ENCODE measurements at places on chromosomes 3 and 15.
A peak's percentile ranks its signal among the peaks of the same experiment; 100 is the strongest.

DNA sequence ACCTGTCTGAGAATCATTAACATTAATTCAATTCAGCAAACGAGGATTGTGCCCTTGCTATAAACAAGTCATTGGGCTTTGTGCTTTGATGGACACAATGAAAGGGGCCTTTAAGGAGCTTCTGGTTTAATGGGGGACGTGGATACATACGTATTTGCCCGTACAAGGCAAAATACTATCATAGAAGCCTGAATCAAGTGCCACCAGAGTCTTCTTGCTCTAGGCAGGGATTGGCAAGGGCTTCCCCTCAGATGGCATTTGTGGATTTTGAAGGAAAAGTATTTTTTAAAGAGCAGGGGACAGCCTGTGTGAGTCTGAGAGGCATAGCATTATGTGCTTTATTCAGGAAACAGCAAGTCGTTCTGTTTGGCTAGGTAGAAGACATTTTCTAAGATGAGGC is 83.7 kb upstream of the NEDD4 start:
- no peak for DNase-seq

DNA sequence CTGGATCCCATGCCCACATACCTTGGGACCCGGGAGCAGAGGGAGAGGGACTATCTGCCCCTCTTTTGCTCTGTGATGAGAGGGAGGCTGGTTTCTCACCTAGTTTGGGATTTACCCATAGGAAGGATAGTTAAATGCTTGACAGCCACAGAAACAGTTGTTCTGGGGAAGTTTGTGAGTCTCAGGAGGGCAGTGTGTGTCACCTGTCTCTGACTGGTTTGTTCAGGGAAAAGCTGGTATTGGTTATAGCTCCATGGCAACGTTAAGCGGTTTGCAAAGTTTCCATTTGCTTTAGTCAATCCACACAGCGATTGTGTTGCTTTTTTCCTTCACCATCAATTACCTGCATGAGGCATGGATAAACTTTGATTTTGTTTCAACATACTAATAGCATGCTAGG is 3.7 kb upstream of the TMED3 start:
- DNase-seq, result no peak

DNA sequence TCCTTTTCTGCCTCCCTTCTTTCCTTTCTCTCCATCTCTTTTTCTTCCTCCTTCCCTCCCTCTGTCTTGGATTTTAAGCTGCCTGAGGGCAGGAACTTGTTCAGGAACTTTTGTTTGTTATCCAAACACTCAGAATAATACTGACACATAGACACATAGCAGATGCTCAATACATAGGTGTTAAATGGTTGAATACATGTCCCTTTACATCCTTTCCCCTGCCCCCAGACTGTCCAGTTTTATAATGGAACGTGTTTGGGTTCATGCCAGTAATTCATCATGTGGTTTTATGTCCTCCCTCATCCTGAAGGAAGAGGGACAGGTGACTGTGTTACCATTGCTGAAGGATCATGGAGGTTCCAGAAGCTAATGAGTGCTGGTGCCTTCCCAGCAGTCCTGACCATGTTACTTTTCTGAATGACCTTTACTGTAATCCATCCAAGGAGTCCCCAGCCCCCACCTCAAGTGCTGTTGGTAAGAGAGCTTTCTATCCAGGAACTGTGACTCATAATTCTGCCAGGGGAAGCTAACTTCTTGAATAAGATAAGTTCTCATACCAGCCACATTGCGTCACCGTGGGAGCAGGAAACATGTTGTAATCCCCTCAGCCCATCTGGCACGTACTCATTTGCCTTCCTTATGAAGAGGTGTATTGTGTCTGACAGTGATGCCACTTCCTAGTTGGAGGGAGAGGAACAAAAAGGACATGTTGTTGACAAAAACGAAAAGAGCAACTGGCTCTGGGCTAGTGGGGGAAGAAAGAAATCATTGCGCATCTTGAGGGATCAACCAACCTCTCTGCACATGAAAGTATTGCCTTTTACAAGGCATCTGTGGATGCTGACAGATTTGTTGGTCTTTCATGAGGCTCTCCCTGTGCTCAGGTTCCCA is 52.4 kb downstream of the IL1RAP start:
- peak; percentile 98 for DNase-seq

GRCh38 chr15:76185716-76186115 is 125.6 kb downstream of the ETFA start:
- DNase-seq, result peak; percentile 49

DNA sequence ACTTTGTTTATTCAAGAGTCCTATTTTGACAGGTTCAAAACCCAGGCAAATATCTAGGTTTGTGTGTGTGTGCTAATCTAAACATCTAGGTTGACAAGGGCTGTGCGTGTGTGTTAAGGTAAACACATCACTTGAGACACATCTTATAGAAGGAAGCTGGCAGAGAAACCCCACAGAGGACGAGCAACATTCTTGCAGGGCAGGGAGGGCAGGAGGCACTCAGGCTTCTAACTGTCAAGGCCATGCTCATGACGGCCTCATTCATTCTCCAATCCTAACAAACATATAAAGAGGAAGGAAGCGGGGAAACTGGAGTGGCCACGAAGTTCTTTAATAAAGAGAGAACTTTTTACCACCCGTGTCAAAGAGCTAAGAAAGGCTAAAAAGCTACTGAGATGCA is 43.4 kb downstream of the SLCO2A1 start:
- DNase-seq, result no peak

GRCh38 chr3:151743855-151744254 is 10.1 kb downstream of the AADACL2 start:
- DNase-seq, result no peak

DNA sequence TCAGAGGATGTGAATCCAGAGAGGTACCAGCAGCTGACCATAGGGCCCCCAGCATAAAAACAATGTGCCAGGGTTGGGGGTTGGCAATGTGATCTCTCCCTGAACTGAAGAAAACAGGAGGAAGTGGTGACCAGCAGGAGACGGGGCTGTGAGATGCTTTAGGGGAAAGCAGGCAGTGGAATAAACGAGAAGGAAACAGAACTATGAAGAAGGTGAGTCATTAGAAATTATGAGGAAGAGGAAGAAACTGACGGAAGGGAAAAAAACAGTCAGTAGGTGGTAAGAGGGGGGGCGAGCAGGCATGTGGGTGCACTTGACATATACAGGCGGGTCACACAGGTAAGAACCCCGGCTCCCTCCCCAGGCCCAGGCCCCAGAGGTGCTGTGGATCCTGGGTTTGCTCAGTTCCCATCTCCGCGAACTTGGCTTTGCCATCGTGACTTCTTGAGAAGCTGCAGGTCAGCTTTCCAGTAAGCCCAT is 42.2 kb upstream of the B3GNT5 start:
- no peak for DNase-seq

DNA sequence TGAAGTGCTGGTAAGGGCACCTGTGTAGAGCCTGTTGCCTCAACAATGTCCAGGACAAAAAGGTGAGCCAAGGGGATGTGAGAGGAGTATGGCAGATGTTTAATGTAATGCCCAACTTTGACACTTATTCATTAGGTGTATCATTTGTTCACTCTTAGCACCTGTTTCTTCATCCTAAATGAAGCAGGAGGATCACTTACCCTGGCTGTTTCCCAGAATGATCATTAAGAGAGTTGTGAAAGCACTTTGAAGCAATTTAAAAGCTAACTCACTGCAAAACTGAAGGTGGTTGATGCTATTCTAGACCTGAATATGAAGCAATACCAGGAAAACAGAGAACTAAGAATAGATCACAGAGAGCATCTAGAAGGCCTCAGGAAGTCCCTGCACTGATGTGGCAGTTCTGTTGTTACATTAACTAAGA is 3.4 kb upstream of the HHLA2 start:
- DNase-seq, result no peak

DNA sequence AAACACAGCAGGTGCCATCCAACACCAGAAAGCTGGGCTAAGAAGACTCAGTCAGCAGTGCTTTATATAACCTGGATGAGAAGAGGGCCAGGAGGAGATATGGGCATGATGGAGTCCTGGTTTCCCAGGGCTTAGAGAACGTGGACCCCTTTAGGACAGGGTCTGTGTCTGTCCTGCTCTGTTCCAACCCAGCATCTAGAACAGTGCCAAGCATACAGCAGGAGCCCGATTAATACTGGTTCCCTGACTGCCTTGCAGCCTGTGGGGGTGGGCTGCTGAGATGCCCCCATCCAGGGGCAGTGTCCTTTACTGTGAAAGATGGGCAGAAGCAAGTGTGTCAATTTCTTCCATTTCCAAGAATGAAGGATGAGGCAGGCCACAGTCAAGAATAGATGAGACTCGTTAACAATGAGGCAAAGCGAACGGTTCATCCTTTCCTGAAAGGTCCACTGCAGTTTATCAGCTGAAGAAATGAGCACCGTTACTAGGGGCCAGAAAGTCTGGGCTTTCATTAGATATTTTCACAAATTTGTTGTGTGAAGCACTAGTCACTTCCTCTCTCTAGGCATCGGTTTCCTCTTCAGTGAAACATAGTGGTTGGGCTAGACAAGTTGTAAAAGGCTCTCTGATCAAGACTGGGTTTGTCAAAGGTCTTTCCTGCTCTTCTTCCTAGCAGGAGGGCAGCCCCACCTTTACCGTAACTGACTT is 72.0 kb upstream of the HERC1 start:
- no peak for DNase-seq

DNA sequence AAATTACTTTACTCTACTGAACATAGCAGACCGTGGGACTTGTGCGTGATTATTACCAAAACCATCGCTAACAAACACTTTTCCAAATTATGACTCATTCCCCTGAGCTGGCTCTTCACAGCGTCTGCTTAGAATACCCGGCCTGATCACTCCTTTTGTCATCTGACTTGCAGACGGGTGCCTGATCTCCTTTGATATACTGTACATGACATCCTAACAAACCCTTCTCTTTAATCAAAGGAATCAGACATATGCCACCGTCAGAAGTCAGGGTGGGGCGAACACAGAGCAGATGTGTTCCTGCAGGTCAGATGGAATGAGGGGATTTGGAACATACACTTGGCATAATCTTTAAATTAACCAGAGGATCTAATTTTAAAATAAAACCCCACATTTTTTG is 48.5 kb upstream of the SH3GL3 start:
- DNase-seq, result peak; percentile 13

- DNase-seq, result no peak
Observed at GRCh38 chr3:186264608-186265400, 97.2 kb downstream of the DGKG start.

DNA sequence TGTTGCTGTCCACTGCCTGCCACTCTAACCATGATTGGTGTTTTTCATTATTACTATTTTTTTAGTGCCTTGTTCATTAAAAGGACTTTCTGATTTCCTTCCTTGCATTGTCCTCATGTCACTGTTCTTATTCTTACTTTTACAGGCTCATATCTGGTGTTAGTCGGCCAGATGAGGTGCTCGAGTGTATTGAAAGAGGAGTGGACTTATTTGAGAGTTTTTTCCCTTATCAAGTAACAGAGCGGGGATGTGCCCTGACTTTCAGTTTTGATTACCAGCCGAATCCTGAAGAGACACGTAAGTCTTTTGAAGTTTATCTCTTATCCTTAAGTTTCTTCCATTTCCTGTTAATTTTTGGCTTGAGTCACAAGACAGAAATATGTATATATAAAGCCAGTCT is 23.2 kb downstream of the QTRT2 start:
- DNase-seq, result no peak

- DNase-seq, result no peak
Observed at GRCh38 chr3:119662604-119663373, 2.4 kb upstream of the POPDC2 start.

- no peak for DNase-seq
Observed at GRCh38 chr3:150623945-150624344, 20.8 kb downstream of the SELENOT start.

- DNase-seq, result no peak
Observed at GRCh38 chr3:32371461-32372212, 20.0 kb upstream of the CMTM7 start.

DNA sequence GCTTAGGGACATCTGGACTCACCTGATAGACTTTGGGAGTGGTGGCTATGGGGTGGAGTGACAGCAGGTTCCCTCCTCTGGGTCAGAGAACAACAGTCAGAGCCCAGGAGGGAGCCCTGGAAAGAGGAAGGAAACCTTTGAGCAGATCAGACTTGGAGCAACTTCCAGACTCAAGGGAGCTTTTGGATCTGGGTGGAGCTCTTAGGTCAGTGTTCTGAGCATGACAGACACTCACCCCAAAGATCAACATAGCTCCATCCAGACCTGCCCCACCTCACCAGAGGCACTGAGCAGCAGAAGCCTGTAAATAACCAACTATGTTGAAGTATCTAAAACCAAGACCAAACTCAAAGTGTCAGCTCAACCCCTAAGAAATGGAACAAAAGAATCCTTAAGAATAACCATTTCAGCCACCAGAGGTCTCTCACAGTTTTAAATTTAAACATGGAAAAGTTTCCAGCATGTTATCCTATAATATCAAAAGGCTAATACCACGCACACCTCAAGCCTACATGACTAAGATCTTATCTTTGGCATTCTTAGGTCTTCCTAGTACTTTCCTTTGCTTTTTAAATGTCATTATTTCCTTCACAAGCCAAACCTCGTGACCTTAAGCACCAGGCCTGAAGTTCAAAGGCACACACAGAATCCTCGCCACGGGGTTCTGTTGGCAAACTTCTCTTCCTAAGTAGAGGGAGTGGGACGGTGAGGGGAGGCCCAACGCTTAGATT is 56.4 kb downstream of the UMPS start:
- DNase-seq, result no peak

DNA sequence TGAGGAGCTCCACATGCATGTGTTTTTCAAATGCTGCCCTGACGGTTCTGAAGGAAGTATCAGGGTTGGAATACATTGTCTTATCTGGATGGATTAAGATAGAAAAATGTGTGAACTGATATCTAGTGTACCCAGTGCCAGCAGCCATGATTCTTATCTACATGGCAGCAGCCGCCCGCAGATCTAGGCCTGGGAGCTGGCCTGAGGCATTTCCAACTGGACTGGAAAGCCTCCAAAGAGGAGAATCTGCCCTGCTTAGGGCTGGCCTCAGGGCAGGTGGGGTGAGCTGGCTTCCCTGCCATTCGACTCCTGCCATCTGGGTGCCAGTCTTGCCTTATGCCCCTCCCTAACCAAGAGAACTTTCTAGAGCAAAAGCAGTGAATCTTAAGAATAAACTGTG is 125.8 kb downstream of the SSR3 start:
- DNase-seq, result no peak

GRCh38 chr3:177820683-177821316 is 623.5 kb upstream of the TBL1XR1 start:
- DNase-seq, result no peak

DNA sequence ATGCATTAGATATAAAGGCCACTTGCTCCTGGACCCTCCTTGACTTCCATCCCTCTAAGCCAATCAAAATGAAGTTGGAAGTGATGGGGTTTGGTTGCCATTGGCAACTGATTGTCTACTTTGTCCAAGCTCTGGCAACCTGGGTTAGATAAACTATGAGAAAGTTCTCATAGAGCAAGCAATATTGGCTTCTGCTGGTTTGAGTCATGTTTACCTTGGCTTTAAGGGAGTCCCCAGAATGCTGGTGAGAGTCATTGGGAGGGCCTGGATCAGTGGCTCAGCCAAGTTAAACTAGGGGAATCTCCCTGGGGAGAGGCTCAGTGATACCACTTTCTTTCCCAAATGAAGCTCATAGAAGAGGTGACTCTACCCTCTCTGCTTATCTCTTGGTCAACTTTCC is 176.3 kb upstream of the ROPN1 start:
- no peak for DNase-seq

GRCh38 chr3:172643506-172644179 is 67.2 kb downstream of the NCEH1 start:
- no peak for DNase-seq

GRCh38 chr3:16060358-16060852 is 114.1 kb upstream of the GALNT15 start:
- DNase-seq, result peak; percentile 99

GRCh38 chr15:98881526-98882520 is 125.8 kb downstream of the PGPEP1L start:
- no peak for DNase-seq

GRCh38 chr15:26771578-26772153 is 1.2 kb downstream of the GABRB3 start:
- DNase-seq, result no peak

- DNase-seq, result peak; percentile 2
Observed at GRCh38 chr3:161069511-161070251, 35.5 kb downstream of the B3GALNT1 start.
